CD4-positive, alpha-beta T cell treated with Interleukin-4 for 4 hours (primary cell): ENCODE measurements at places on chromosomes 6 and 20.
A peak's percentile ranks its signal among the peaks of the same experiment; 100 is the strongest.

DNA sequence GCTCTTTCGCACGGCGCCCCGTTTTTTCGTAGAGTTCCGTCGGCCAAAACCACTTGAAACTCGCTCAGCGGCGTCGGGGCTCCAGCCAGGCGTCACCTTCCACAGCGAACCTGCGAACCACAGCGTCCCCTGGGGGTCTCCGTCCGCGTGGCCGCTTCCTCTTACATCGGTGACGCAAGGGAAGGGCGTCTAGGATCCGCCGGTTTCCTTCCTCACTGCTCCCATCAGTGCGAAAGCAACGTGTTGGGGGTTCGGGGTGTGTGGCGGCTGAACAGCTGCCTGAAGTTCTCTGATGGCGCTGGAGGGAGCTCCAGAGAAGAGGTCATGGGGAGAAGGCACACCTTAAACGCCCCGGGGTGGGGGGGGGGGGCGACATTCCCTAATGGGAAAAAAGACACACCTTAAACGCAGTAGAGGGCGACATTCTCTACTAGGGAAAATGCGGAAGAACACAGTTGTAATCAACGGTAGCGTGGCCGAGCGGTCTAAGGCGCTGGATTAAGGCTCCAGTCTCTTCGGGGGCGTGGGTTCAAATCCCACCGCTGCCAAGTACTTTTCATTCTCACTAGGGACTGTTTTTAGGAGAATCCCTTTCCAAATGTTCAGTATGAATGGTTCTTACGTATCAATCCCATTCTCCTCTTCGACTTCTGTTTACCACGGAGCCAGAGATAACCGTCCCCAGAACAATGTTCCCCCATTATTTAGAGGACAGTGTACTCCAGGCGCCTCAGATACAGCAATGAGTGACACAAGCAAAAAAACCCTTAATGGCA lies 16.4 kb downstream of the ZNF311 start:
- peak; percentile 48 for DNase-seq

GRCh38 chr20:8805737-8806442 lies 263.0 kb upstream of the PLCB4 start:
- DNase-seq = no peak

- no peak for DNase-seq
These were observed 140.8 kb downstream of the VEGFA start for GRCh38 chr6:43910638-43911353.

GRCh38 chr6:140480852-140481251 lies 1106.4 kb upstream of the CITED2 start:
- no peak for DNase-seq

DNA sequence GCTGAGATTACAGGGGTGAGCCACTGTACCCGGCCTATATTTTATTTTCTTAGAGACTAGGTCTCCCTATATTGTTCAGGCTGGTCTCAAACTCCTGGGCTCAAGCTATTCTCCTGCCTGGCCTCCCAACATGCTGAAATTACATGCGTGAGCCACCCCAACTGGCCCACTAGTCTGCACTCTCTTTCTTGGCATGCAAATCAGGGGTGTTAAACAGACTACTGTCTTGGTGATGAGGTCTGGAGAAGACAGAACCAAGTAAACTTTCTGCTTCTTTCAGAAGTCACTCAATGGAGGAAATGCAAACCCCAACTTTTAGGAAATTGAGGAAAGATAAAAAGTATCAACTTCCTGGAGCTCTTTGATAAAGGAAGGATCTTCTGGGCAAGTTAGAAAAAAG lies 8.0 kb upstream of the TUBB2B start:
- no peak for DNase-seq
